ENCODE measurements at places on chromosomes 5 and 9. TPM values are rescaled to one million over a fixed set of nuclear protein-coding genes. Genes with fewer than 3 reads are reported as not detected.

The NLN gene
- 18.6 TPM for total RNA-seq

The NDUFB6 gene
- total RNA-seq: 60.4 TPM

The PHF24 gene
- total RNA-seq: 0.40 TPM

The SLC35D2 gene
- total RNA-seq: 23.0 TPM

The PCDHB7 gene
- under 0.01 TPM for total RNA-seq

The CCDC187 gene
- total RNA-seq: not detected

The CAMLG gene
- total RNA-seq: 66.0 TPM

The TIMD4 gene
- not detected for total RNA-seq

The C5 gene
- total RNA-seq: 0.80 TPM

The SPATA6L gene
- 0.26 TPM for total RNA-seq

The MAMDC4 gene
- 2.2 TPM for total RNA-seq

The PCDHA11 gene
- total RNA-seq: not detected

The NSD1 gene
- total RNA-seq: 24.0 TPM

The ZNF484 gene
- total RNA-seq: 10.3 TPM

The NREP gene
- 119 TPM for total RNA-seq

The POLR3G gene
- total RNA-seq: 0.72 TPM

The KCNIP1 gene
- not detected for total RNA-seq

The SLC6A18 gene
- not detected for total RNA-seq

The SPATA31D4 gene
- total RNA-seq: not detected

The PPP2CA gene
- 58.6 TPM for total RNA-seq

The ACOT12 gene
- not detected for total RNA-seq

The PCDHA4 gene
- not detected for total RNA-seq

The SPATA31A3 gene
- not detected for total RNA-seq

The ZNF883 gene
- total RNA-seq: 2.7 TPM

The REEP5 gene
- 32.0 TPM for total RNA-seq

The IFNA2 gene
- total RNA-seq: not detected

The CTXN3 gene
- total RNA-seq: not detected

The NIPSNAP3A gene
- 34.5 TPM for total RNA-seq

The SV2C gene
- not detected for total RNA-seq

The NR6A1 gene
- 0.52 TPM for total RNA-seq

The SPINK1 gene
- total RNA-seq: 0.26 TPM

The CCL27 gene
- total RNA-seq: not detected

The MARCHF3 gene
- total RNA-seq: 2.0 TPM

The TMEM161B gene
- 14.5 TPM for total RNA-seq

The IL7R gene
- total RNA-seq: 0.48 TPM

The JADE2 gene
- total RNA-seq: 17.5 TPM

Measured in epithelial cell of alveolus of lung (primary cell).